Left ventricle myocardium superior (tissue), 1 donor: ENCODE measurements at places on chromosomes 16 and 17. TPM values are rescaled to one million over a fixed set of nuclear protein-coding genes. Genes with fewer than 3 reads are reported as not detected.

The PRAC2 gene
- not detected for total RNA-seq

The NOD2 gene
- total RNA-seq, result 0.45 TPM

The ALOXE3 gene
- not detected for total RNA-seq

The IGFALS gene
- total RNA-seq, result not detected

The CDH13 gene
- 167 TPM for total RNA-seq

The PDIA2 gene
- total RNA-seq, result 2.6 TPM

The NRN1L gene
- not detected for total RNA-seq

The C17orf107 gene
- total RNA-seq, result 0.64 TPM

The SDR42E2 gene
- not detected for total RNA-seq

The CMTM4 gene
- total RNA-seq, result 12.7 TPM

The TMC6 gene
- 69.2 TPM for total RNA-seq

The NME1 gene
- total RNA-seq, result 20.3 TPM

The HEATR9 gene
- not detected for total RNA-seq

The METRNL gene
- 68.4 TPM for total RNA-seq

GRCh38 chr16:13767215-13767614 is 152.7 kb upstream of the ERCC4 start:
- DNase-seq, result no peak

GRCh38 chr17:2042933-2043332 is 1.1 kb downstream of the OVCA2 start:
- DNase-seq, result no peak

DNA sequence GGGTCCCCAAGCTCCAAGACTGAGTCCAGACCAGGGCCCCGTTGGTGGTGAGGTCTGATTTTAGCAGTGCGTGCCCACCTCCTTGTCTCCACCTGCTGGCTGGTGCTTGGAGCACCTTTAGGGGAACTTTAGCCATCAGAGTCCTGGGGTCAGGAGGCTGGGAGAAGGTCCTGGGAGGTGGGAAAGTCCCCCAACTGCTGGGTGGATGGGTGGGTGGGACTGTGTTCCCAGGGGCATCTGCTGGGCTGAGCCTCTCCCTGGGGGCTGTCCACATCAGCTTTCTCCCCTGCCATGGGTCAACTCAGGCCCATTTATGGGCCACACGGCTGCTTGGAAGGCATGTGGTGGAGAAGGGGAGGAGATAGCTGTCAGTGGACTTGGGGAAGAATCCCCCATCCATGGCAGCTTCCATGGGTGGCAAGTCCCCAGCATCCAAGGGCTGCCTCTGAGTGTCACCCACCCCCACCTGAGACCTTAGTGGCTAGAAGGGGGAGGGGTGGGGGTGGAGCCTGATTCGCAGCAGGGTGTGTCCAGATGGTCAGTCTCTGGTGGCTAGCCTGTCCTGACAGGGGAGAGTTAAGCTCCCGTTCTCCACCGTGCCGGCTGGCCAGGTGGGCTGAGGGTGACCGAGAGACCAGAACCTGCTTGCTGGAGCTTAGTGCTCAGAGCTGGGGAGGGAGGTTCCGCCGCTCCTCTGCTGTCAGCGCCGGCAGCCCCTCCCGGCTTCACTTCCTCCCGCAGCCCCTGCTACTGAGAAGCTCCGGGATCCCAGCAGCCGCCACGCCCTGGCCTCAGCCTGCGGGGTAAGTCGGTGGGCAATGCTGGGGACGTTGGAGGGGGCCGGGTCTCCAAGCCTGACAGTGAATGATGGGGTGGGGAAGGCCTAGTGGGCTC is at the start of gene TRPV2:
Gene TRPV2, plus strand, starts transcription at position 541 of the 894 bp plus-strand sequence. CDS start 2,098 bp downstream, outside the sequence.
- peak; percentile 63 for DNase-seq

DNA sequence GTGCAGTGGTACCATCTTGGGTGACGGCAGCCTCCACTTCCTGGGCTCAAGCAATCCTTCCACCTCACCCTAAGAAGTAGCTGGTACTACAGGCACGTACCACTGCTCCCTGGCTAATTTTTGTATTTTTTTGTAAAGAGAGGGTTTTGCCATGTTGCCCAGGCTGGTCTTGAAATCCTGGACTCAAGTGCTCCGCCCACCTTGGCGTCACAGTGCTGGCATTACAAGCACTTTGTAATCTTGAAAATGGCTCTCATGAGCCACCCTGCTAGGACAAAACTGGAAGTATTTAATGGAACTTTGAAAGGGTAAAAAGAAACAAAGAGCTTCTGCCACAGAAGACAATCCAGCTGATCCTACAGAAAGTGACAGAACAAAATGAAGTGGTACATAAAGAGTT is 9.2 kb downstream of the SUMO2 start:
- DNase-seq, result no peak

GRCh38 chr17:31250229-31250628 is 46.8 kb downstream of the OMG start:
- no peak for DNase-seq

DNA sequence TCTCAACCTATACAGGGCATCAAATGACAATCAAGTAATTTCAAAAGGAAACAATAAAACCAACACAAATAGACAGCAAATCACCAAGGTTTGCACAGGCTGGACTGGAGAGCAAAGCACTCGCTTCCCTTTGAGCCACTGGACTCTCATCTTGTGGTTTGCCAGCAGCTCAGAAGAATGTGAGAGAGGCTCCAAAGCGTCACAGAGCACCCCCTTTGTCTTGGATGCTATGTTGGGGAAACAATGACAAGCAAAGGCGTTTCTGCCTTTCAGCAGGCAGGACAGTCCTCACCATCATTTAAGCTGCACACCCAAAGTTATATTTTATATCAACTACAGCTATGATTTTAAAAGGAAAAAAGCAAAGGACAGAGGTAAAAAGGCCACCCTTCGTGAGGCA is 13.2 kb downstream of the SLC6A4 start:
- DNase-seq, result no peak

- peak; percentile 89 for DNase-seq
Measured at GRCh38 chr17:28575126-28575795, 1.4 kb downstream of the ALDOC start.

GRCh38 chr17:64133546-64134215 is 3.7 kb upstream of the ERN1 start:
- no peak for DNase-seq

DNA sequence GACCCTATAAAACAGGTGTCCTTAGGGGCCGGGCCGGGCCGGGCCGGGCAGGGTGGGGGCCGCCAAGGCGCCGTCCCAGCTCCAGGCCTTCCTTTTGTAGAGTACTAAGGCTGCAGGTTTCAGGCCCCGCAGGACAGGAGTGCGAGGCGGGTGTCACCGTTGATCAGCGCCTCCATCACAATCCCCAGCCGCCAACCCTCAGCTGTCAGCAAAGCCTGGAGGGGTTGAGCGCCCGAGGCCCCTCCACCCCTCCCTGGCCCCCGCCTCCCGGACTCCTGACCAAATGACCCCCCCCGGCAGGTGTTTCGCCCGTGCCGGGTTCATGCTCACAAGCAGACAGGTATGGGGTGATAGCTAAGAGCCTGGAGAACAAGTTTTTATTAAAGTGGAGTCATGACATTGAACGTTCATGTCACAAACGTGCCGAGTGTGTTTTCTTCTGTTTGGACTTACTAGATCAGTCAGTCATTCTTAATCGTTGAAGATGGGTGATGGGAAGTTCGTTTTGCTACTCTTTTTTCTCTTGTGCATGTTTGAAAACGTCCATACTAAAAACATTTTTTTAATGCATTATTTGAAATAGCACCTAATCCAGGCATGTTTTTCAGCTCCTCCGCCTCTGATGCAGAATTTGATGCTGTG is 534 bp downstream of the ARL2BP start:
- no peak for DNase-seq

DNA sequence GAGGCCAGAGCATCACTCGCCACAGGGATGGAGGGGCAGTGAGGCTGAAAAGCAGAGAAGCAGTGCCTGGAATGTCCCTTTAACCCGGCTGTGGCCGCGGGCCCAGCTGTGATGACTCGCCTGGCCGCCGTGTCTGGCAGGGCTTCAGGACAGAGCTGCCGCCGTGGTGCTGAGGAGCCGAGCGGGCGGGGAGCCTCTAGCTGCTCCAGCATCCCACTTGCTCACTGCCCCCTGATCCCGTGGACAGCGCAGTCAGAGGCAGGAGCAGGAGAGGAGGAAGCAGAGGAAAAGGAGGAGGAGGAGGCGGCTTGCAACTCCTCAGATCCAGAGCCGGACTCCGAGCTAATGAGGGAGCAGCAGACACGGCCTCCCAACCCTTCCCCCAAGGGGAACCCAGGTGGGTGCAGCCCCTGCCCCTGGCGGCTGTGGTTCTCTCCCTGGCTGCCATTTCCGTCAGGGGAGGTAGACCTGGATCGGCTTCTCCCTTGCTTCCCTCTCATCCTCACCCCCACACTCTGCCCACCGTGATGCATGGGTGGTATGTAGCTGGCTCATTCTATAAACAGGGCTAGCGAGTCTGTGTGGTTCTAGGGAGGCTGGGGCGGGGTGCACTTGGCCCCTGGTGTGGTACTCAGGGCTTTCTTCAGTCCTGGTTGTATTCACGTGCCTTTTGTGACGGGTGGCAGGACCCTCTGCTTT is 165.7 kb downstream of the CMIP start:
- DNase-seq, result peak; percentile 89

GRCh38 chr17:32701871-32702270 is 175.1 kb downstream of the MYO1D start:
- DNase-seq, result no peak

- DNase-seq, result no peak
Measured at GRCh38 chr17:44008205-44008909, 3.9 kb downstream of the NAGS start.

DNA sequence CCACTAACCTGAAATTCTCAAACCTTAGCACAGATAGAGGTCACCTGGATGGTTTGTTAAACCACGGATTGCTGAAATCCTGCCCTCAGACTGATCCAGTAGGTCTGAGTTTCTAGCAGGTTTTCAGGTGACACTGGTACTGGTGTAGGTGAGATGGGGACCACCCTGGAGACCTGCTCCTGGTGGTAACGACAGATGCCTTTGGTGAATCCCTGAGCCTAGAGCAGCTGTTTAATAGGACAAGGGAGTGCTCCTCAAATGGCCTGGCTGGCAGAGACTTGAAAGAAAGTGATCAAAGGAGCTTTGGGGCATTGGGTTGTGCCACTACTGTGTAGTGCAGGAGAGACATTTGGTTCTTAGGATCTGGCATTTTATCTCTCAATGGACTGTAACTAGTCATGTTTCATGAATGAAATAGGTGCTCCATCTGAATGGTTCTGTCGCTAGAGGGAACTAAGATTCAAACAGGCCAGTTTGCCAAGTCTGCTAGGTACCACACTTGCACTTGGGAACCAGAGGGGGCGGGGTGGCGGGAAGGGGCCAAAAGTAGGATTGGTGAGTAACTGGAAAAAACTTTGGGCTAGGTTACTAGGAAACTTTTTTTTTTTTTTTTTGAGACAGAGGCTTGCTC is 2.9 kb upstream of the IFI35 start:
- no peak for DNase-seq

GRCh38 chr17:38322897-38323296 is 20.9 kb downstream of the GPR179 start:
- DNase-seq, result no peak

DNA sequence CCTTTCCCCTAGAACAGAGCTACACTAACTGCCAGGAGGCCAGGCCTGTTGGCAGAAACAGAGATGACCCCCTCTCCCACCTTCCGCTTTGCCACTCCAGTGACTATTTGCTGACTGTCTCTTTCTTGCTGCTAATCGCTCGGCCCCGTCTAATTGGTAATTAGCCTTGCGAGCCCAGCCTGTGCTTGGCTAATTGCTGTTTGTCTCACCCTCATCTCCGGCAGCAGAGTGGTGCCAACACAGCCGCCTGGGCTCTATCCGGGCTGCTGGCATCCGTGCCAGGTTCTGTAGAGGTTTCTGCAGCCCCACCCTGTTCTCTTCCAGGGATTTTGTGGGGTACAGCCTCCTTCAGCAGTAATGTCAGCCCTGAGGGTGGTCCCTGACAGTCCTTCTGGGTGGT is 27.4 kb upstream of the PHB1 start:
- DNase-seq, result no peak

- DNase-seq, result no peak
Measured at GRCh38 chr16:88951989-88952388, 25.0 kb downstream of the CBFA2T3 start.

GRCh38 chr17:77746393-77746792 is 212.1 kb upstream of the TNRC6C start:
- no peak for DNase-seq

GRCh38 chr17:57943140-57943539 is 12.1 kb downstream of the CUEDC1 start:
- no peak for DNase-seq
